NCI-H446 (cell line): ENCODE measurements at places on chromosomes 11 and 22.

DNA sequence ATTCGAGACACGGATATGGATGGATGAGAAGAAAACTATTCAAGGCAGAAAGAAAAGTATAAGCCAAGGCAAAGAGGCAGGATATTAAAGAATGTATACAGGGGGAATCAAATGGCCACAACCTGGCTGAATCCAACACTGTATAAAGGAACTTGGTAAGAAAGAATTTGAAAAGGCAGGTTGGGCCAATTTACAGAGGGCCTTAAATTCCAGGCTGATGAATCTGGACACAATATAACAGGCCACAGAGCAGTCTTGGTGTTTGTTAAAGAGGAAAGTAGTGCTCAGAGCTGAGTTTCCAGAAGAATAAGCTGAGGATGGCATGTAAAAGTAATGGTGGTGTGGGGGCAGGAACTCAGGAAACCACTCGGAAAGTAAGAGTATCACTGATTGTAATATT, 72.3 kb upstream of the POU2AF2 start:
- DNase-seq = no peak

DNA sequence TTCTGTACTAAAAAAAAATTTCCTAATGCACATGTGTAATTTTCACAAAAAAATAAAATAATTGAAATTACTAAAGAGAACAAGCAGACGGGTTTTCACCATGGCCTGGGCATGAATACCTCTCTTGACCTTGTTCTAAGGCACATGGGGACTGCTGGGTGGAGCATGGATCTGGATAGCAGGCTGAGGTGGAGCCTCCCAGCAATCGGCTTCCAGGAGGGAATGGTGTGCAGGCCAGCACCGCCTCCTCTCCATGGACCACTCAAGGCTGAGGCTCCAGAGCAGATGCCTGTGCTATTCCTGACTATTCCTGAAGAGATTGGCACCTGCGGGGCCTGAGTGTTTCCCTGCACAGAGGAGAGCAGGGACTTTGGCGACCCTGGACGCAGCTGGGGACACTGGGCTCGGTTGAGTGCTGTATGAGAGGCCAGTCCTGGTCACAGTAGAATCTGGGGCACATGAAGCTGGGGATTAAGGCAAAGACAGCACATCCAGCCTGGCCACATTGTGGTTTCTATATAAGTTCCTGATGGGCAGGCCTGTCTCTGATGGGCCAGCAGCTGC, 963.6 kb downstream of the BRD1 start:
- no peak for DNase-seq

- peak; percentile 80 for DNase-seq
Observed at GRCh38 chr22:36201630-36202319, at the start of gene APOL4. Gene APOL4, minus strand, starts transcription at chr22:36201809. Its CDS starts 75 bp downstream, at chr22:36201734.

DNA sequence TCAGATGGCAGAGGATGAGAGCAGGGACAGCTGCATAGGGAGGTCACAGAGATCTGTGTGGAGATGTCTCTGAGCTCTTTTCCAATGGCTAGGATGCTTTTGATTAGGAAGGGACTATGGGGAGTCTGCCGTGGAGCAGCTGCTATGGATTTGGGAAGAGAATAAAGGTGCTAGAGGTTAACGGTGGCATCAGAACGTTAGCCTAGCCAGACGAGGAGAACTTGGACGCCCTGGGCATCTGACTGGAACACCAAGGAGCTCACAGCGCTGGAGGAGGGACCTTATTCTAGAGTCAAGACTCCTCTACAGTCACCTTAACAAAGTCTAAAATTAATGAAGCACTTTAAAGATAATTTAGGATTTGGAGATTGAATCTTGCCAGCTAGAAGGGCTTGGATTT, 157.2 kb upstream of the B3GAT1 start:
- no peak for DNase-seq

DNA sequence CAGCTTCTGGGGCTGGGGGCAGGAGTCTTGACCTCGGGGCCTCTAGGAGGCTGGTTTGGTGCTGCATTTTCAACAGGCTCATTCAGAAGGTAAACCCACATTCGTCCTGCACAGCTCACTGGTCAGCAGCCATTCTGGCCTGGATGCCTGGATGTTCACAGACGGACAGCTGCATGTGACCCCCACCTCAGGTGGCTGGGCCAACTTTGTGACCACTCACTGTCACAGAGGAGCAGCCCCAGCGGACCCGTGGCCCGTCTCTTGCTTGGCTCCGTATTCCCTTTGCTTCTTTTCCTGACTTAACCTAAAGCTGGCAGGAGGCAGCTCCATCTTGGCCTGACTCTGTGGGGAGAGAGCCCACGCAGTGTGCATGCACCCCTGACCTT, 8.2 kb downstream of the DGCR8 start:
- no peak for DNase-seq

- no peak for DNase-seq
Observed at GRCh38 chr22:35742342-35743100, 24.8 kb downstream of the APOL5 start.

- DNase-seq = peak; percentile 84
Observed at GRCh38 chr22:26981541-26981940, 324.2 kb downstream of the MIAT start.

DNA sequence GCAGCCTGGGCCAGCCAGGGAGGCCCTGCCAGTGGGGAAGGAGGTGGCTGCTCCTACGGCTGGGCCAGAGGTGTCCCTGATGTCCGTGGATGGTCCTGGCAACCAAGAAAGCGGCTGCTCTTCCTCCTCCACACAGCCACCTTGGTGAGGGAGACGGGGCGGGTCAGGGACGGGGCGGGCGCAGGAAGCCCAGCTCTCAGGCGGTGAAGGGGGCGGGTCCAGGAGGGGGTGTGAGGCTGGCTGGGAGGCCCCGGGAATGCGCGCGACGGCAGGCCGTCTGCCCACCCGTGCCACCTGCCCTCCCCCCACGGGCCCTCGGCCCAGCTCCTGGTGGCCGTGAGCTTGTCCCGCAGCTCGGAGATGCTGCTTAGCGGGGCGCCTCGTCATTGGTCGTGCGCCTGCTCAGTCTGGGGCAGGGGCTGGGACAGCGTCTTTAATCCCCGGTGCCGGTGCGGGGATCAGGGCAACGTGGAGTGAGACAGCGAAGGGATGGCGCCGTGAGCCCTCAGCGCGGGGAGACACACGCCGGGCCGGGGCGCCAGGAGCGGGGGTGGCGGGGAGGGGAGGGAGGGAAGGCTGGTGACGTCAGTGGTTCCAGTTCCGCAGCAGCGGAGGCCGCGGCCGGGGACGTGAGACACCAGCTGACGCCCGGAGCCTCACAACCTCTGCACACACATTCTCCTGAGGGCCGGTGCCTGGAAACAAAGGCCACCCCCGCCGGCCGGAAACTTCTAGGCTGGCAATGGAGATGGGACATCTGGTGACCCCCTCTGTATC, 6.7 kb upstream of the BRSK2 start:
- DNase-seq = peak; percentile 44

DNA sequence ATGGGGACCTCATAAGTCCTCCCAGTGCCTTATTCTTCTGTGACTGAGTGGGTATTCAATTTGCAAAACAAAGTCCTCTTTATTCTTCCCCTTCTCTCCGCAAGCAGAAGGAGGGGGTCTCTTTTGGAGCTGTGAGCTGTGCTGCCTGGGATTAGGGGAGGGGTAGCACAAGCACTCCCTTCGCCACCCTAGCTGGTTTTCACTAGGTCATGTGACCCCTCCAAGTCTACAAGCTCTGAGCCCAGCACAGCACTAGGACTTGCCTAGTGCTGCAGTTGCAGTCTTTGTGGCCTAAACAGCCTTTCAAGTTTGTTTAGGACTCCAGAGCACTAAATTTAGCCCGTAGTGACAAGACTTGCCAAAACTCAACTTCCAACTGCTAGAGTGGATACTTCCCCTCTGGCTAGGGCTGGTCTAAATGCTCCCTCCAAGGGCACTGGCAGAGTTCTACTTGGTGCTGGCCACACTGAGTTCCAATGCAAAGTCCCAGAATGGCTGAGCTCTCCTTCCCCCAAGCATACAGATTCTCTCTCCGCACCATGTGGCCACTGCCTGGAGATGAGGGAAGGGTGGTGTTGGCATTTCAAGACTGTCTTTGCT, 25.4 kb downstream of the TAF1D start:
- DNase-seq = no peak

DNA sequence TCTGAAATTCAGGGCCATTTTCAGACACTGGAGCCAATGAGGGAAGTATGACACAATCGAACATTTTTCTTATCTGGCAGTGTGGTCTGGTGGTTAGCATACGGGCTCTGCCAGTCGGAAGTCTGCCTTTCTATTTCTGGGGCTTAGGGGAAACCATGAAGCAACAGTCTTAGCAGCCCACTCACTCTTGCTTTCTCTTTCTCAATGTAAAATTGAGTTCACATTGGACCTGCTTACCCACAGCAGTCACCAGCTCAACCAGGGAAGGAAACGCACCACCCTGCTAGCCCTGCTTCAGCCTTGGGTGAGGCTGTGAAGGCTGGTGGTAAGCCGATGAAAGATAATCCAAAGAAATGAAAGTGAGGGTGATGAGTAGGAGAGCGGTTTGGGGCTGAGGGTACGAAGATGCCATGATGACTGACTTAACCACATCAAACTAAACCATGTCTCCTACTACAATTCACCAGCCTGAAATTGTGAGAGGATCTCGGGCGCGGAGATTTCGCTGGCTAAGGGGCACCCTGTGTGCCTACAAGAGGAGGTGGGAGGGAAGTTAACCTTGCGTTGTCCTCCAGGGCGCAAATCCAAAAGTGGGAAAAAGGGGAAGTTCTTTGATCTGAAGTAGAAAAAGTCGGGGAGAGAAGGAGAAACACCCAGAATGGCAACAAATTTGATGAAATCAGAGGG, 2.0 kb upstream of the LMO2 start:
- DNase-seq = no peak

DNA sequence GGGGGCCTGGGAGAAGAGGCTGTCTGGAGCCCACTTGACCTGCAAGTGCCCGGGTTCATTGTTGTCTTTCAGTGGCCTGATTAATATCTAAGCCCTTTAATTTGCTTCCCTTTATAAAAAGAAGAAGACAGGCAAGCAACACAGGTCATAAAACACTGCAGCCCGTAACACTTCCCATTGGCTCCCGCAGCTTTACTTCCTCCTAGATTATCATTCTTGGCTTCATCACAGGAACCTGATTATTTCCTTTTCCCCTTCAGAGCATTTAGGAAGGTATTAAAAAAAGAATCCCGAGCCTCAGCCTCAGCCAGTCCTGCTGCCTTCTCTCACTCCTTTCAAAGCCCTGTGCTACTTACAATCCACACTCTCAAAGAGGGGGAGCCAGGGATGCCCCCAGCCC, 183.2 kb downstream of the GRIK4 start:
- DNase-seq = no peak

- DNase-seq = no peak
Observed at GRCh38 chr22:22849640-22850610, 37.7 kb upstream of the IGLL5 start.

GRCh38 chr11:77112641-77113381, 10.2 kb downstream of the OMP start:
- DNase-seq = no peak

DNA sequence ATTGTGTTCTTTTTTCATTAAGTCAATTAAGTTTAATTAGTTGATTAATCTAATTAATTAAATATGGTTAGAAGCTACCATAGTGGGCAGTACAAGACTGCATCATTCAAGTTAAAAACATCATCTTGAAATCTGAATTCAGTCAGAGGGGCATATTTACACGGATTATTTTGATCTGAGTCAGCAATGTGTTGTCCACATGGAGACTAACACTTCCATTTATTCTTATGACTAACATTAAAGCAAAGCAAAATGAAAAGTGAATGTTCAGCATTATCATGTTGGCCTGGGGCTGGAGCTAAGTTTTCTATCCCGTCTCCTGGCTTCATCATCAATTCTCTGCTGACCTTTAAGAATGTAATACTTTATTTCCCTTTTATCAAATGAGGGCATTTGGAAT, 17.3 kb downstream of the FLI1 start:
- DNase-seq = no peak

- no peak for DNase-seq
Observed at GRCh38 chr11:27012234-27012921, 18.5 kb downstream of the FIBIN start.

DNA sequence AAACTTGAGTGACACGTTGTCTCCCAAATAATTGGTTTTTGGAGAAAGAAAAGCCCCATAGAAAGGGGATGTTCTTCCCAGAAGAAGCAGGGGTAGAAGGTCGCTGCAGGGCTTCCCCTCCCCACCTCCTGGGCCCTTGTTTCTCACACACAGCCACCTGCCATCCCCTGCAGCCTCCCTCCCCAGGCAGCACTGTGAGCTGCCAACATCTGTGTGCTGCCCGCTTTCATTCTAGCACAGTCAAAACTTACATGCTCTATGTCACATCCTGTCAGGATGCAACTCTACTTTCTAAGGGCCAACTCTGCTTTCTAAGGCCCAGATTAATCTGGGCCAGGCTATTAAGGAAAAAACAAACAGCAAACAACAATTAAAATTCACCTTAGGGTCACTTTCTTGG, 309.4 kb upstream of the ZC3H12C start:
- no peak for DNase-seq

DNA sequence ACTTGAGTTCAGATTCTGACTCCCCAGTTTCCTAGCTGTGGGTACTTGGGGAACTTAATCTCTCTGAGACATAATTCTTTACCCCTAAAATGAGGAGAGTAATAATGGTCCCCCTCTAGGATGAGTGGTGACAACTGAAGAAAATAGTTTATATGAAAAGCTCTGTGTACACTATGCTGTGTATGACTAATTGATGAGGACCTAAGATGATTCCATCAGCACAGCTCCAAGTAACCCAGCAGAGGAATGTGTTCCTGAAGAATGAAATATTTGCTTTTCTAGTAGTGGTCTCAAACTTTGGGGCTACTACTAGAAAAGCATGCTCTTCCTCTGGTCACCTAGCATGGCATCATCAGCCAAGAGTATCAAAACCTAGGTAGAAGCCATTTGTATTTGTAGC, 217.3 kb upstream of the NARS2 start:
- DNase-seq = no peak

- DNase-seq = no peak
Observed at GRCh38 chr22:23079814-23080521, 9.6 kb downstream of the GNAZ start.

GRCh38 chr11:107882095-107882820, 23.7 kb upstream of the SLC35F2 start:
- no peak for DNase-seq

- no peak for DNase-seq
Observed at GRCh38 chr11:47589977-47590861, 3.7 kb downstream of the FAM180B start.

GRCh38 chr11:121794671-121795141, 321.3 kb downstream of the BLID start:
- DNase-seq = no peak

DNA sequence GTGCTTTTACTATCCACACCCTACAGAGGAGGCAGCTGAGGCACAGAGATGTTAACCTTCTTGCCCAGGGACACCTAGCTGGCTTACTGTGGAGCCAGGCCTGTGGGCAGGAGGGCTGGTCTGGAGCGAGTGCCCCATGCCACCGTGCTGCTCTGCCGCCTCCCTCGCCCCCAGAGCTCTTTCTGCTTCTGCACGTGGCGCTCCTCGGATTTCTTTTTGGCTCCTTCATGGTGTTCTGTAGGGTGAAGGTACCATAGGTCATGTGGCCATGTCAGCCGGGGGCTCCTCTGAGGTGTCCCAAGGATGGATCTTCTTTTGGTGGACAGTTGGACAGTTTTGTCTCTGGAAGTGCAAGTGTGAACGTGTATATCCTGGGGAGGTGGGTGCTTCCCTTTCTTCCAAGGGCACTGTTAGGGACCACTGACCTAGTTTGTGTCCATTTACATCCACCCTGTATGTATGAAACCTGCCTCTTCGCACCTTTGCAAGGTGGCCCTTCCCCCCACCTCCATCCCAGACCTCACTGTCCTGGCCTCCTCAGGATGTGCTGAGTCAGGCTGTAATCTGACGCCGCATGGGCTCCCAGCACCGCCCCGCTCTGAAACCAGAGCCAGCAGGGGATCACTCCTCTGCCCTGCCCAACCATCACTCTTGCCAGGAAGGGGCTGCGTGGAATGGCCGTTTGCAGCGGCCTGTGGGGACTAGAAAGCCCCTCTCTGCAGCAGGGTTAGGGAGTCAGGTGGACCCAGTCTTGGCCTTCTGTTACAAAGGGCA, 31.7 kb downstream of the POLR3H start:
- no peak for DNase-seq
